ENCODE measurements at places on chromosomes 7 and 10.

DNA sequence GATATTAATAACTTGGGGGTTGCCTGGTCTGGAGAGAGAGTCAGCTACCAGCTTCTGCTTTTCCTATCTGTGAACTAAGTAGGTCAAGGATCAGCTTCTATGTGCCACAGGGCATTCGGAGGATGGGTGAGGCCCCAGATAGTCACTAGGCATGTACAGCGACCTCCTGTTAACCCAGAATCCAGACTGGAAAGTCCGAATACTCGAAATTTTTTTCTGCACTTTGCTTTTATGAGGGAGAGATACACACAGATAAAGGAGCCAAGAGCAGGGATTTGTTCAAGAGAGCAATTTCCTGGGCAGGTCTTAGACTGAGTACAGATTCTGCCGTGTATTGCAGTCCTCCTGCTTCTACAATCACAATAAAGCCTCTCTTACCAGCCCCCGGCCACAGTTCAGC lies 54.2 kb downstream of the EMX2 start:
- no peak for DNase-seq

- DNase-seq: no peak
Measured at GRCh38 chr10:126511917-126512479, 123.7 kb upstream of the ADAM12 start.

DNA sequence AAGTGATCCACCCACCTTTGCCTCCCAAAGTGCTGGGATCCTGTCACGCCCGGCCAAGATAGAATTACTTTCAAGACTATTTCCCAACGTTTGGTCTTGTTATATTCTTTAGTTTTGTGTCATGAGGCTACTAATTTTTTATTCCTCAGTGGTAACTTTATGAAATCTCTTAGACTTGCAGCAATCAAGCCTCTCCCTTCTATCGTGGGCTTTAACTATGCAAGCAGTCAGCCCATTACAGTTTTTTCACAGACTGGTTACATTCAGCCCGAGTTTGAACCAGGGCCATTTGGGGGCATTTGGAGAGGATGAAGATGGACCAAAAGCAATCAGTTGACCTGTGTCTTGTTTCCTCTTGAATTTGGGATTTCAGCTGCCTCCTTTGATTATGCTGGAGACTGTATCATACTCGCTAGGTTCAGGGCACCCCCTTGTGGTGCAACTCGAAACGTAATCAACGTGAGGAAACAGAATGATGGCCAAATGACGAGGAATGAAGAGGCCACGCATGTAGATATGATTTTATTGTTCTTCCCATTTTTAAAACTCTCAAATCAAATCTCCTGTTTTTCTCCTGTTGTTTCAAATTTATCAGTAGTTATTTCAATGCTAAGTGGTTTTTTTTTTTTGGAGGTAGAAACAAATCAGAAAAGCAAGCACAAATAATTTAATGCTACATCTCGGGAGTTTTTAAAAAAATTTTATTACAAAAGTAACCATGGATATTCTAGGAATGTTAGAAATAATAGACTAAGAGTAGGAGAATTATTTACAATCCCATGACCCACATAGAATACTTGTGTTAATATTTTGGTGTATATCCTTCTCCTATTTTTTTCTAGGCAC lies 151.6 kb downstream of the KIAA1217 start:
- DNase-seq: no peak

- DNase-seq: no peak
Measured at GRCh38 chr7:1181640-1182039, 21.6 kb upstream of the ZFAND2A start.

DNA sequence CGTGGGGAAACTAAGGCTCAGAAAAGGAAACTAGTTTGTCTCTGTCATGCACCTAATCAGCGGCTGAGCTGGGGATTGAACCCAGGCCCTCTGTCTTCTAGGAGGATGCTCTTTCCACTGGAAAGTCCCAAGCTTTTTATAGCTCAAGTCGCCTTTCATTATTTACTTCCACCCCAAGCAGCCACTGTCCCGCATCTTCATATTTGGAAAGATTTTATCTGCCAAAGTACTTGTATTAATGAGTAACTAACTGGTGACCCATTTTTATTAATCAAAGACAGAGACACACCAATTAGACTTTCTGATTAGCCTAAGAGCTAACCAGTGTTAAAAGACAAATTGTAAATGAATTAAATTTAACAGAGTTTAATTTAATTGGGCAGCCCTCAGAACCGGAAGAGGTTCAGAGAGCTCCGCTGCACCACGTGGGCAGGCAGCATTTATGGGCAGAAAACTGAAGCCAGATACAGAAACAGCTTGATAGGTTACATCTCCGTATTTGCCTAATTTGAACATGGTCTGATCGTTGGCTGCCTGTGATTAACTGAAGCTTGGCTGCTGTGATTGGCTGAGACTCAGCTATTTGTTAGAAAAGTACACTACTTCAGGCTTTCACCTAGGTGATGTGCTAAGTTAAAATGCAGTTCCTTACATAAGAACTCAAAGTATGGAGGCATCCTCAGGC lies 78.5 kb upstream of the PDCD4 start:
- DNase-seq: no peak

- DNase-seq: no peak
Measured at GRCh38 chr7:6169805-6170520, 102.5 kb downstream of the CYTH3 start.

DNA sequence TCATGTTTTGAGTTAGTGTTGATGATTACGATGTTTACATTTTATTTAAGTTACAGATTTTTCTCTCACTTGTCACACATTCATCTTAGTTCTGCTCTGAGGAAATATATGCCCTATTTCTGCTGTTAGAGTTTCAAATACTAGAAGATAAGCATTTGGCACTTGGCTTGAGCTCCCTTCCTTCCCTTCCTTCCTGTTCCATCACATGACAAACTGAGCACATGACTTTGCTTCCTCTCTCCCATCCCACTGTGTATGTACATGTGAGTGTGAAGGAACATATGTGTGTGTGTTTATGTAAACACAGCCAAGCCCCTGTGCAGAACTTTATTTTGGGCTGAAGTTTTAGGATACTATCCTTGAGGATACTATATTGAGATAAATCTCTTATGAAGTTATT lies 795.9 kb upstream of the IGFBP3 start:
- DNase-seq: no peak

- no peak for DNase-seq
Measured at GRCh38 chr10:71219918-71220688, 7.7 kb downstream of the UNC5B start.

GRCh38 chr7:133646472-133647315 lies 393.8 kb downstream of the EXOC4 start:
- DNase-seq: no peak

- DNase-seq: no peak
Measured at GRCh38 chr7:13886356-13886755, 103.1 kb downstream of the ETV1 start.

- DNase-seq: no peak
Measured at GRCh38 chr10:69644658-69645295, 14.7 kb downstream of the FAM241B start.

DNA sequence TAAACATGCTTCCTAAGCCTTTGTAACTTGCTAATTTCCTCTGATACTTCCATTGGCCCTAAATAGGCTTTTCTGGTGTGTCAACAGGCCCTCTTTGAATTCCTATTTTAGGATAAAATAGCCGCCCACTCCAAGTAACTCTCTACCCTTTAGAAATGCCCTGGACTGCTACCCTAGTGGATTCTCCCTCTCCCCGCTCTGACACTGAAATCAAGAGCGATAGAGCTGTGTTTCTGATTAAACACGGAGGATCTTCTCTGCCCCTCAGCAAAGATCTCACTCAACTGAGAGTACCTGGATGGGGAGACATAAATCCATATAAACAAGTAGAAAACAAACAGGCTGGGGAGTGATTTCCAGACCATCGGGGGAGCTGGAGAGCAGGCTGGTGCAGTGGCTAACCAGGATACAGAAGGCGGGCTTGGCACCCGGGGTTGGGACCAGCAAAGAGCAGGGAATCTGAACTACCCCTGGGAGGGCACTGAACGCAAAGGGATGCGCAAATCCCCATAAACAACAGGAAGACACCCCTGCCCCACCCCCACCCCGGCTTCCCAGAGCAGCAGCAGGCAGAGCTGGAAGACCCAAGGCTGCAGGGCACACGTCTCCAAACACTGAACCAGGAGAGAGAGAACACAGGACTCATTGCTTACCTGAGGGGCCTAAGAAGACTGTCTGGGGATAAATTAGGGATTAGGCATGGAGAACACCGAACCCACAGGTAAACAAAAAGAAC lies 2.5 kb downstream of the ASB13 start:
- no peak for DNase-seq

DNA sequence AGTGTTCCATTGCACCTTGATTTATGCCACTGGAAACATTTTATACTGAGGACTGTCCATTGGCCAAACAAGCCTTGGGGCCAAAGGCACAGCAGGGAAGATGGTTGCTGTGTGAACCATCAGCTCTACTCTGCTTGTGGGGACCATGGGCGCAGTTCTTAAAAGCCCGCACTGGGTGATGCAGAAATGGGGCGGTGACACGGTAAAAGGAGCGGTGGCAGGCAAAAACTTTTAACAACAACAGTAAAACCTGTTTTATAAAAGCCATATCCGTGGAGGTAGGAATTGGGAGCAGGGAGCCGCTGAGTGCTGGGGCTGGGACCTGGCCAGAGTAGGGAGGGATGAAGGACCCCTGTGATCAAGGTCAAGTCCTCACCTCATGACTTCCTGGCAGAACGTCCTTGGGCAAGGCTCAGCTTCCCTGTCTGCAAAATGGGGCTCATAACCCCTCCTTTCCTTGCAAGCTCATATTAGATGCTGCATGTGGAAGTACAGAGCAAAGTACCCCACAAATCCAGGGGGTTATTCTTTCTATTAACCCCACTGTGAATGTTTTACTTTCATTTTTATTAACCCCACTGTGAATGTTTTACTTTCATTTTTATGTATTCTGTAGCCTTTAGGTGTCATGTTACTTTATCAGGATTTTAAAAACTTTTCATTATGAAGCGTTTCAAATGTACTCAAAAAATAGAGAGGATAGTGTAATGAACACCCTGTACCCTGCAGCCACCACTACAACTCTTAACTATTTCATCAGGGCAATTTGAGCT lies 78.3 kb downstream of the GRK5 start:
- DNase-seq: no peak

DNA sequence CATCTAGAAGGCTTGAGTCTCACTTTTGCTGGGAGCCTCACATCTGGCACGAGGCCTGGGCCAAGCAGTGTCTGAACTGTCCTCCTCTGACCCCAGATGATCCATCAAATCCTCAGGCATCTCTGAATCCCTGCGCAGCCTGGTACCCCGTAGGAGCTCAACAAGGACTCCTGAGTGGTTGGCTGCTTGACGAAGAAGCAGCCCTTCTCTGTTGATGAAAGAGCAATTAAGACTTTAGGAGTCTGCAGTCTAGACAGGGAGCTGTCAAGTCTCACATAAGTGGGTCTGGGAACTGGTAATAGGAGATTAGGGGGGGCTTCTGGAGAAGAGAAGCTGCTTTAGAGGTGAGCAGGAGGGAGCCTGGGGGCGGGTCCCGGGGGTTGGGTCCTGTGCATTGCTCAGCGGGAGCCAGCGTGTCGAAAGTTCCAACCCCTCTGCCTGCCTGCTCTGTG lies 326.0 kb downstream of the RPS24 start:
- no peak for DNase-seq

GRCh38 chr7:138303230-138304070 lies 156.6 kb upstream of the TRIM24 start:
- no peak for DNase-seq

DNA sequence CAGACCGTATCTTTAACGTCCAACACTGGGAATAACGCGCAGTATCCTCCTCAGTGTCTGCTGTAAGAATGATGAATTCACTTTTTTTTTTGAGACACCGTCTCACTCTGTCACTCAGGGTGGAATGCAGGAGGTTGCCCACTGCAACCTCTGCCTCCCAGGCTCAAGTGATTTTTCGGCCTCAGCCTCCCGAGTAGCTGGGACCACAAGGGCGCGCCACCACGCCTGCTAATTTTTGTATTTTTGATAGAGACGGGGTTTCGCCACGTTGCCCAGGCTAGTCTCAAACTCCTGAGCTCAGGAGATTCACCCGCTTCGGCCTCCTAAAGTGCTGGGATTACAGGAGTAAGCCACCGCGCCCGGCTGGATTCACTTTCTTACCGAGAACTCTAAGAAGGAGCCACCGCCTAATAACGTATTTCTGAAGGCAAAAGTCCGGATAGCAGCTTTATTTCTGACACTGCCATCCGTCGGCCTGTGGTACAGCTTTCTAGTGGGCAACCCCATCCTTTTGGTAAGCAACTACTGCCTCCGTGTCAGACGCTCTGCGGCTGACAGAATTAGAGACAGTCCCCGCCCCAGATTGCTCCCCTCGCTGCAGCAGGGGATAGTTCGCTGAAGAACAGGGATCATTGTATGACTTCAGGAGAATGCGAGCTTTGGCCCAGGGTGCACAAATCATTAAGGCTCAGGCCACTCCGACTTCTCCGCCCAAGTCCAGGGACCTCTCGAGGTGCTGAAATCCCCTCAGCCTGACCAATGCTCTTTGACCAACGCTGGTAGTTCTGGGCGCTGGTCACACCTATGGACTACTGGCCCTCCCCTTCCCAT lies 662 bp downstream of the POLR3A start:
- DNase-seq: no peak

GRCh38 chr10:114635797-114636550 lies 22.1 kb downstream of the ABLIM1 start:
- DNase-seq: no peak

GRCh38 chr7:13111230-13111629 lies 423.8 kb downstream of the ARL4A start:
- DNase-seq: no peak

DNA sequence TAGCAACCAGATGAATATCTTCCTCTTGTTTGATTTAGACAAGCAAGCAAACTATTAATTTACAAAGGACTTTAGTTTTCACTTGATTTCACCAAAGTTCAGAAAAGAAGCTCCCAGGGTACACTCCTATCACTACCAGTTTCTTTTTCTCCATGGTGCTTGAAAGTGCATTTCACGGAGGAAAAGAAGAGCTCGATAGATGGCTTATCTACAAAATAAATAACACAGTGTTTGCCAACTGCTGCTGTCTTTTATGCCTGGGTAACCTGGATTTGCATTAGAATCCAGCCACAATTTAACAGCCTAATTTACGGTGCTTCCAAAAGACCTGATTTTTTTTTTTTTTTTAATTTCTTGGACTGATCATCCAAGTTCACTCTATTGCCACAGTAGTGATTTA lies 275.7 kb downstream of the GPR37 start:
- DNase-seq: no peak

- no peak for DNase-seq
Measured at GRCh38 chr7:42934291-42934690, 2.1 kb downstream of the MRPL32 start.

DNA sequence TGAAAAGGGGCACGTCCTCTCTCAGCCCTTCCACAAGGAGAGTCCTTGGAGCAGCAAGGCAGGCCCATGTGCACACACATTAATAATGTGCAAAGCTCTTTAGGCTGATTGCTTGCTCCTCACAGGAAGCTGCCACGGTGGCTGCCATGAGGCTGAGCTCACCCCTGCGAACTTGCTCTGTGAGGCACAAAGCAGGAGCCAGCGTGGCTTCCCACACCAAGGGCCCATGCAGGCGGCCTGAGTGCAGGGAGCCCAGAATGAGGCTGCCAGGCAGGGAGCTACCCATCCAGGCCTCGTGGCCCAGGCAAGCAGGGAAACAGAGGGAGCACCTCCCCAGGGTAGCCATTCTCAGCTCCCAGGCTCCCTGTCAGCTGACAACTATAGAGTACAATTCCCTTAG lies 242.9 kb downstream of the GRID1 start:
- DNase-seq: no peak

All from stimulated activated CD4-positive, alpha-beta T cell treated with anti-CD3 and anti-CD28 coated beads, Interleukin-1b, Interleukin-23, amount 100 ng/mL, for 1 hour (primary cell).